G401 (cell line): ENCODE measurements at places on chromosomes 7 and 10. TPM values are rescaled to one million over a fixed set of nuclear protein-coding genes. Genes with fewer than 3 reads are reported as not detected.

OPN4 gene
- not detected in 2 replicates for total RNA-seq

GNAT3 gene
- total RNA-seq = not detected in 2 replicates

- no peak for DNase-seq
These were observed 595.9 kb downstream of the KCNMA1 start for GRCh38 chr10:77041636-77042258.

NANOS1 gene
- total RNA-seq = 1.2 and 1.6 TPM in 2 replicates

DNA sequence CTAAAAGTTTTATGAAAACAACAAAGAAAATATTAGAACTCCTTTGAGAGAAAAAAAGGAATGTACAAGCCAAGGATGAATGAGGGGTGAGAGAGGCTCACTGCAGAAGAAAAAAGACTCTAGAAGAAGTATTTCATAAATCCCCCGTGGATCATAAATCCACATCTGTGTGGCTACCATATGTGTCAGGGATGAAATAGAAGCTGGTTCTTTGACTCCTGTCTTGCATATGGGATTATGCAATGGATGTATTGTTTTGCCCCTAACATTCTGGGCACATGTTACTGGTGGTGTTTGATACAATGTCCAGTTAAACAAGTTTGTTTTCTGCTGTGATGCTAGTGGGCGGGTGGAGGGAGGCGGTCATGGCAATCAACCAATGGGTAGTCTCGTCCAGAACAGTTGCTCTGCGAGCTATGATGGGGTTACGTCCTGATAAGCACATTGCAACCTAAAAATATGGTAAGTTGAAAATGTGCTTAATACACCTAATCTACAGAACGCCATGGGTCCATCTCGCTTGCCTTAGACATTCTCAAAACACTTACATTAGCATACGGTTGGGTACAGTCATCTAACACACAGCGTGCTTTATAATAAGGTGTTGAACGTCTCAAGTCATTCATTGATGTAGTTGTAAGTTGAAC is 34.1 kb upstream of the PITRM1 start:
- DNase-seq = no peak

SMKR1 gene
- total RNA-seq = 5.2 TPM in 1 of 2 replicates, not detected in the other

DNA sequence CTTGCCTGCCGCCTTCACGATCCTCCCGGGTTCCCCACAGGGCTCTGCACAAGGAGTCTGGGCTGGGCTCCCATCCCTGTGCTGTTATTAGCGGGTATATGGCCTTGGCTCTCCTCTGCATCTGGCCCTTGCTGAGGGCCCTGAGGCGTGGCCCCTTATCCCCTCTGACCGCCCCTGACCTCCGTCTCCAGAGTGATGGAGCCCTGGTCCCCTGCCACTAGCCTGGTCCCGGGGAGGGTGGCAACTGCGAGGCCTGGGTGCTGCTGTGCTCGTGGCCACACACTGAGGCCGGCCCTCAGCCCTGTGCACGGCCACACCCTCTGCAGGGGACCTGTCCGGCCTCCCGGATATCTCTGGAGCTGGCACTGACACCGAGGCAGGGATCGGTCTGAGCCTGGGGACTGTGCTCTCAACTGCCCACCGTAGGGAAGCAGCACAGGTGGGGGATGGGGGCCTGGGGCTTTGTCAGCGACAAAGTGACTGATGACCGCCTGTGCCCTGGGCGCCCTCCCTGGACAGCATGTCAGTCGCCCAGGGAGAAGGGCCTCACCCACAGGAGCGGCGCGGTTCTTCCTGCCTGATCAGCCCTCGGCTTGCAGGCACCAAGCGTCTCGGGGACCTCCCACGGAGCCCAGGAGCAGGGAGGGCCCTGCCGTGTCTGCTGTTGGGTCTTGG is 72.4 kb downstream of the NKX6-2 start:
- DNase-seq = no peak

- no peak for DNase-seq
These were observed 124.3 kb downstream of the GPAM start for GRCh38 chr10:112059220-112059619.

GRCh38 chr7:142629588-142630260 is 119.5 kb upstream of the PRSS1 start:
- no peak for DNase-seq

- no peak for DNase-seq
These were observed 74.1 kb upstream of the PRSS58 start for GRCh38 chr7:142331941-142332340.

DNA sequence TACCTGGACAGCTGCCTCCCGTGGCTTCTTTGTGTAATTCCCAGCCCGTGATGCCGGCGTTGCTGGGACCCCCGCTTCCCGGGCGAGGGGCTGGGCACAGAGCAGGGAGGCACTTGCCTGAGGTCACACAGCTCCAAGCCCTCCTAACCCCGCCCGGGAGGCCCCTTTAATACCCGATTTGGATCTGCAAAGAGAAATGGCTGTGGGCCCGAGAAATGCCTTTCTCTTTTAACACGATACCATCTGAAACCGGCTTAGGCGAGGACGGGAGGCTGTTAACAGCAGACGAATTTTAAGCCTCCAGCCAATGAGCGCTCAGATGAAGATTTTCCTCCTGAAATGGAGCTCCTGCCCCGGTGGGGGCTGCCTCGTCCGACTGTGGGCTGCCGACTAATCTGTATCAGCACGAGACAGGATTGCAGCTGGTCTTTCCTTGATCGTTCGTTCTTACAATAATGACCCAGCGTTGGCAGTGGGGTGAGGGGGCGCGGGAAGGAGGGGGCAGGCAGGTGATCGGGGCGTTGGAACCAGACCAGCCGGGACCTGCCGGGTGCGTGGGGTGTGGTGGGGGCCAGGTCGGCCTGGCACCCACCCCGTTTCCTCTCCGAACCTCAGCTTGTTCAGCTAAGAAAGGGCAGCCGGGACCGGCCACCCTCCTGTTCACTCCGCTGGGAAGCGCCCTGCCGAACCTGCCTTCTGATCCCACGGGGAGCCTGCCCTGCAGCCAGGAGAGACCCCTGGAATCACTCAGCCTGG is 36.2 kb upstream of the FOXL3 start:
- no peak for DNase-seq

GRCh38 chr7:106060394-106060920 is 51.7 kb downstream of the SYPL1 start:
- no peak for DNase-seq

- no peak for DNase-seq
These were observed 43.3 kb downstream of the STK32C start for GRCh38 chr10:132264306-132264950.

- DNase-seq = no peak
These were observed 108.2 kb downstream of the LHPP start for GRCh38 chr10:124569623-124570470.

GPER1 gene
- total RNA-seq = 1.4 and 3.5 TPM in 2 replicates

CTBP2 gene
- 85.3 and 98.5 TPM in 2 replicates for total RNA-seq

DNA sequence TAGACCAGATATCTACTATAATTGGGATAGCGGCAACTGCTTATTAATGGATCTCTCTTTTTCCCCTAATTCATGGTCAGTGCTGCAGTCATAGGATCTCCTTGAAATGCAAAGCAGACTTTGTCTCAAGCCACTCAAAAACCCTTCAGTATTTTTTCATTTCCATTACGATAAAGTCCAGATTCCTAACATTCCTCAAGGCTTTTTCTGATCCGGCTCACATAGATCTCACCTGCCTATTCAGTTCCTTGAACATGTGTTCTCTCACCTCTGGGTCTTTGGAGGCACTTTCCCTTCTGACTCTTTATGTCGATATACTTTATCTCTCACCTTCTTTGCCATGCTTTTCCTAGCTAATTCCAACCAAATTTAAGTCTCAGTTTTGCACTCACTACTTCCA is 25.7 kb upstream of the WASL start:
- no peak for DNase-seq

DNA sequence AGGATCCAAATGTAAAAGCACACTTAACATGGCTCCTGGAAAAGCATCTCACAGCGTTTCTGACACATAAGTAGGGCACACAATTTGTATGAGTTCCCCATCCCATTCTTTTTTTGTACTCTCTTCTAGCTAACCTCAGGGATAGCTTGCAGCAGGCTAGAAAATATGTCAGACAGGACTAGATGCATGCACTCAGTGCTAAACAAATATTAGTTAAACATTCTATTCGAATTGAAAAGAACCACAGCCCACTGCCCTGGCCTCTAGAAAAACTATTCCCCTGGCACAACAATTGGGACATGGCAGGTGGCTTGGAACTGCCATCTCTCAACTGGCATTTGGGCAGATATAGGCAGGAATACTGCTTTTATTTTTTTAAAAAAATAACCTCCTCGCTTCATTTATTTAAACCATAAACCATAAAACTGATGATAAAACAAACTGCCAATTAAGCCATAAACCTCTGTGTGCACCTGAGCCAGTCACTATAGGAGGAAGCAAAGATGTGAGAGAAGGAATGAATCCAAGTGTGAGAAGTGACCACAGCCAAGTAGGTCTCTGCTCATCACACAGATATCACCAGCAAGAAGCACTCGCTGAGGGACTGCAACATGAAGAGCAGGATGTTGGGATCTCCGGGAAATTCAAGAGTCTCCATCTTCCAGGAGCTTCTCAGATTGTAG is 394.1 kb downstream of the NEBL start:
- no peak for DNase-seq

GRCh38 chr7:20785157-20786048 is 1.3 kb downstream of the SP8 start:
- no peak for DNase-seq

BLOC1S2 gene
- 101 and 129 TPM in 2 replicates for total RNA-seq

DNA sequence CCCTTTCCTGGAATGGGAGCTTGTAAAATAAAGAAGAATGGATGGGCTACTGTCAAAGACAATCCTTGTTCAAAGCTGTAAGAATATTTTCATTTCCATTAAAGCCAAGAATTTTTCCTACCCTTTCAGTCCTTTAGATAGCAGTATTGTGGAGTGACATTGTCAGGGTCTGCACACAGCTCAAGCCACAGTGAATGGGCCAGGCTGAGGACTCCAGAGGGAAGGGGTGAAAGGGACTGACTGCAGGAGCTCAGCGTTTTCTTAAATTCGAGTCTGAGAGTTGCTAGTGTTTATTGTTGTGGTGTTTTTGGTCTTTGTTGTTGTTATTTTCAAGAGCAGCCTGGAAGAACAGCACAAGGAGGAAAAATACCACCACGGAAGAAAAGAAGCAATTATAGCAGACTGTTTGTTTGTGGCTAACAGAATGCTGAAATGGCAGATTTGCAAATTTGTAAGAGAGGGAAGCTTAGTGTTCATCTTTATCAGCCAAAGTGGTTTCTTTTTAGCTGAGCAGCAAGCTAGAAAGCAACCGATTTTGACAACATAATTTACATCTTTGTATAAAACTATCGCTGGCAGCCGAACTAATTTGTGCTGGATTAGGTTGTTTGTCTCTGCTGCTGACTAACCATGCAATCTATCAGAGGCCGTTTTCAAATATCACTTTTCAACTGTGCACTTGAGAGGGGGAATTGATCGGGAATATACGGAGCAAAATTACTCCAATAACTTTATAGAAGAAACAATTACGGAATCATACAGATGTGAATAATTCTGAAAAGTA is 192.1 kb downstream of the LRMDA start:
- DNase-seq = no peak

- DNase-seq = no peak
These were observed 195.8 kb downstream of the RPS24 start for GRCh38 chr10:78229489-78229888.

SFTPA1 gene
- total RNA-seq = not detected in 2 replicates

VPS37D gene
- 8.3 and 9.8 TPM in 2 replicates for total RNA-seq

DNA sequence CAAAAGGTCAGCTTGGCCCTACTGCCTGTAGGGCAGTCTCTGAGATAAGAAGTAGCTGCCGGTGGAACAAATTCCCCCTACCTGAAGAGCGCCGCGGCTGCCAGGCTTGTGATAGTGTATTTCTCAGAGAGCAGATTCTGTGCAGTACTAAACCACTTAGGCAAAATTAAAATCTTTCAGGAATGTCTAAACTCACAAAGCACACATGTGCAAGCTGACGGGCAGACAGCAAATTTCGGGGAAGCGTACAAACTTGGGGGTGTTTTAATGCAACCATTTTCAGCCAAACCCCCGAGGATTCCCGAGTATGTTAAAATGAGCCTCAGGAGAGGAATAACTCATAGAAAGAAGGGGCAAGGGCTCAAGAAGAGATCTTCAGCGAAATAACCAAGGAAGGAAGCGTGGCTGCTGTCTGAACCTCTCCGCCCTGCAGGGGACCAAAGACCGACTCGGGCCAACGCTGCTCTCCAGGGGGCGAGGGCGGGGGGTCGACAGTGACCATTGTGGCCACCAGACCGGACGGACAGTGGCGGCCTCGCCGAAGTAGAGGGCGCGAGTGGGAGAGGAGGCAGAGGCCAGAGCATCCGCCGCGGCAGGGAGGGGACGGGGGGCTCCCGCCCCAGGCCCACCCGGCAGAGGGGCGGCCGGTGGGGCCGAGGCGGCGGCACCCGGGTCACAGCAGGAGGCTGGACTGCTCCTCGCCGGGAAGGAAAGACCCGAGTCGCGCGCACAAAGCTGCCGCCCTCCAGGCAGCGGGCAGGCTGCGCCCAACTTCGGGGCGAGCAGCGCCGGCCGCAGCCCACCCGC is 819 bp downstream of the HYCC1 start:
- DNase-seq = peak; percentile 26

DNA sequence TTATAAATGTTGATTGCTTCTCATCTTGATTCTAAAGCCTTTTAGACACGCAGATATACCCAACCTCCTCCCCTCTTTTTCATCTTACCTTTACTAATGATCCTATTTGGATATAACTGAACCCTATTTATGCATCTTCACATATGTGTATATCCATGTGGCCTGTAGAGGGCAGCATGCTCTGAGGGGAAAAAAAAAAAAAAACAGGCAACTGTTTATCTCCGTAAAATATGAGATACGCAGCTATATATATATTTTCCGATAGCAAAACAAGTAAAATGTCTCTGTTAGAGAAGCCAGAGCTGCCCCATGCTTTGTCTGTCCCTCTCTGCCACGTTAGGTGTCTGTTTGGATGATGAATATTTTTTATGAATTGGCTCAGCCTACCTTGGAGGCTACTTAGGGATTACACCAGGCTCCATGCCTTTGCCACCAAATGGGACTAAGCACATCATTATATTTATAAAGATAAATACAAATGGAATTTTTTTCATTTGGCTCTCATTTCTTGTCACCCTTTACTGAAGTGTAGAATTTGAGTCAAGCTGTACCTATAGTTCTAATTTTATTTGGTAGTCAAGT is 174.8 kb upstream of the FZD1 start:
- peak; percentile 76 for DNase-seq

ATP5F1C gene
- total RNA-seq = 463 and 467 TPM in 2 replicates

GRCh38 chr7:102978284-102978683 is 65.5 kb downstream of the LRRC17 start:
- DNase-seq = no peak

BMI1 gene
- 305 and 441 TPM in 2 replicates for total RNA-seq

GRCh38 chr7:149774237-149775175 is 1.1 kb upstream of the ZNF467 start:
- DNase-seq = peak; percentile 39

DNA sequence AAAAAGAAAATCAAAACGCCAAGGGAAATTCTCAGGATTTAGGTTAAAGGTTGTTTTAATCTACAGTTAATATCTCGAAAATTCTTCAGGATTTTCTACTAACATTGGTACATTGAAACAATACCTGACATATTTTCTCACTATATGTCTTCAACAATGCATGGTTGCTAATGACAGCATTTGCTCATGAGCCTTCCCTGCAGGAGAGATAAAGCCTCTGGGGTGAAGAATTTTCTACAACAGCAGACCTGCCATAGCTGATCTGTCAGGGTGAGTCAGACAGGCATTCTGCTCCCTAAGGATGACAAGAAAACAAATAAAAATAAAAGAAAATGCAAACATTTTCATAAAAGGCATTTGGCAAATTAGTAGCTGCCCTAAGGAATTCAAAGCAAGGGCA is 11.7 kb upstream of the GPR37 start:
- no peak for DNase-seq

C7orf57 gene
- total RNA-seq = 0.47 and 0.49 TPM in 2 replicates

PLEKHS1 gene
- total RNA-seq = not detected in 2 replicates
